ENCODE measurements at places on chromosomes 16 and 17.

- DNase-seq, result no peak
Observed at GRCh38 chr17:65332375-65332774, 195.2 kb downstream of the RGS9 start.

DNA sequence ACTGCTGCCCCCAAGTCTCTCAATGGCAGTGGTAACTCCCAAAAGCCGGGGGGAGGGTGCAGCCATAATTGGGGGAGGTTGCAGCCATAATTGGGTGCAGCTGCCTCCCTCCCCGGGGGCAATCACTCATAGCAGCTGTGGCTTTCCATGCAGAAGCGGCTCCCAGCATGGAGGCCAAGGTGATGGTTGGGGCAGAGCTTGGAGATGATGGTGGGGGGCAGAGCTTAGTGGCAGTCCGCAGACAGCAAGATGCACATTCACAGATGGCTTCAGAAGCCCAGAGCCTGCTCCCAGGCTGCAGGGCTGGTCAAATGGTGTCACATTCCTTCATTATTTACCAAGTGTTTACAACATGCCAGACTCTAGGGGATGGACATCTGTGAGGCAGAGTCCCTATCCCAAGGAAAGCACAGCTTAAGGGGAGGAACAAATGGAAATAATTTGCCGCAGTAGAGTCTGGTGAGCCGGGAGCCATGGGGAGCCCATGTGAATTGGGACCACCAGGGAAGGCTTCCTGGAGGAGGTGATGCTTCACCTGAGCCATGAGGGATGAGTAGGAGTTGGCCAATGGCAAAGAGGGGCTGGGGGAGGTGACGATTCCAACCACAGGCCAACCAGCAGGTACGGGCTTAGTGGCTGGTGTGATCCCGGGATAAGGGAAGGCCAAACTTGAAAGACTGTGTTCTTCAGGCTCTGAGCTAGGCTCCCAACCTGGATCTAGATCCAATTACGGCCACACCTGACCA lies 8.1 kb downstream of the DOC2B start:
- DNase-seq, result no peak

- DNase-seq, result no peak
Observed at GRCh38 chr16:89621698-89622409, 8.4 kb downstream of the DPEP1 start.

DNA sequence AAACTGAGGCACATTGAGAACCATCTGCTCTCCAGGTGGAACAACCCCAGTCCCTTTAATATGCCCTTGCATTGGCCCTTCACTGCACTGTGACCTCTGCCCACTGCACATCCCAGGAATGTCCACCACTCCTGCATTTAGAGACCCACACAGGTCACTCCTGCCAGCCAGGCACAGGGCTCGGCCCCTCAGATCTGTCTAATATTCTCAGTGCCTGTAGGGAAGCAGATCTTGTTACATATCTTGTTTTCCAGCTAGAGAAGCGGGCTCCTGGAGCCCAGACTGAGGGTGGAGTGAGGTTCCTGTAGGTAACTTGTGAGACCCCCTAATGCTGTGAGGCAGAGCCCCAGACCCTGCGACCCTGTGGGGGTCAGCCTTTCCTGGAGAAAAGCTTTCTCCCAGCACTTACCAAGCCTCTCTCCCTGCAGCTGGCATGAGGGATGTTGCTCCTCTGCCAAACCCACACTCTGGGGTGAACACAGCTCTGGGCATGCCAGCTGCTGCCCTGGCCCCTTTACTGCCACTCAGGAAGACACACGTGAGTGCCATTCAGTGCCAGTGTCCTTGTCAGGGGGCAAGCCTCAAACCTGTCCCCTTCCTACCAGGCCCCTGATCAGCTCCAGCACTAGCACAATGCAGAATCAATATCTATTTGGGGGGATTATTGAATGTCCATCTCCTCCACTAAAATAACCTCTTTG lies 40.3 kb upstream of the CRHR1 start:
- no peak for DNase-seq

GRCh38 chr16:22210854-22211253 lies 4.8 kb downstream of the EEF2K start:
- DNase-seq, result no peak

- no peak for DNase-seq
Observed at GRCh38 chr17:70338946-70339354, 169.6 kb downstream of the KCNJ2 start.

- no peak for DNase-seq
Observed at GRCh38 chr16:17154981-17155380, 315.8 kb downstream of the XYLT1 start.

DNA sequence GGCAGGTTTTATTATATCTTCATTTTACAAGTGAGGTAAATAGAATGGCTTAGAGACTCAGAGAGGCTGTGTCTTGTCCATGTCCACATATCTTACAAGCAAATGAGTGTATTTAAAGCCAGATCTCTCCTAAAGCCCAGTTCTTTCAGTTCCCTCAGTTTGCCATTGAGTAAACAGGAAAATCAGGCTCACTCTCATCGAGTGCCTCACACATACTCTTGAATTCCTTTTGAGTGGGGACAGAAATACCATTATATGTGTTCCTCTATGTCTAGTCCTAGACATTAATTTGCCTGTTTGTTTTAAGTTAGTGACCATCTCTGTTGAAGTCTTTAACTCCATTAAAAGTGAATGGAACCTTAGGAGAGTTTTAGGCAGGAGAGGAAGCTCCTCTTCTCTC lies 40.1 kb downstream of the BPTF start:
- DNase-seq, result no peak

- DNase-seq, result no peak
Observed at GRCh38 chr17:35991075-35991474, 4.5 kb upstream of the CCL14 start.

DNA sequence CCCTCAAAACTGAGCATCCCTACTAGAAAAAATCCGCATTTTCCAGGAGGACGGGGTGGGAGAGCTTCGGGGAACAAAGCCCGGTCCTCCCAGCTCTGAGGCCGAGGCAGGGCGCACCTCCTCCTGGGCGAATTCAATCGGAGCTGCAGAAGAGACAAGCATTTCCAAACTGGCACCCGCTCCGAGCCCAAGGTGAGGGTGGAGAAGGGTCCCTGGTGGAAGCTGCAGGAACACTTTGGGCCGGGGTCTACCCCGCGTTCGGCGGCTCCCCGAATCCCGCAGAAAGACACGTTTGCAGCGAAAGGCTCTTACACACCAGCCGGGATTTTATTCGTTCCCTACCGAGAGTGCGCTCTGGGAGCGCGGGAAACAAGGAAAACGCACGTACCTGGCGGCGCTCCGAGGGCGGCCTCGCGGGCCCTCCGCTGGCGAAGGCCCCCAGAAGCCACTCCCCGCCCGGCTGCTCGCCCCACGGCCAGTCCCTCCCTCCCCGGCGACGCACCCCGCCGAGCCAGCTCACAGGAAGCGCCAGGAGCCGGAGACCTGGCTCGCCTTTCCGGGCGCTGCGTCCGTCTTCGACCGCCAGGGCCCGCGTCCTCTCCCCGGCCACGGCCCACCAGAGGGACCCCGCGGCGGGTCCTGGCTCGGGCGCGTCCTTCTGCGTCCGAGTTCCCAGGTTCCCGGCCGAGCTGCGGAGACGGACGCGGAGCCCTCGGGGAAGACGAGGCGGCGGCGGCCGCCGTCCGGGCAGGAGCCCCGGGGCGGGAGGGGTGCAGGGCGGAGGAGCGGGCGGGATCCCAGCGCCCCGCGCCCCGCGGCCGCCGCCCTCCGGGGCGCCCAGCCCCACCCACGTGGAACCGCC lies 49.8 kb upstream of the BAHCC1 start:
- peak; percentile 53 for DNase-seq

DNA sequence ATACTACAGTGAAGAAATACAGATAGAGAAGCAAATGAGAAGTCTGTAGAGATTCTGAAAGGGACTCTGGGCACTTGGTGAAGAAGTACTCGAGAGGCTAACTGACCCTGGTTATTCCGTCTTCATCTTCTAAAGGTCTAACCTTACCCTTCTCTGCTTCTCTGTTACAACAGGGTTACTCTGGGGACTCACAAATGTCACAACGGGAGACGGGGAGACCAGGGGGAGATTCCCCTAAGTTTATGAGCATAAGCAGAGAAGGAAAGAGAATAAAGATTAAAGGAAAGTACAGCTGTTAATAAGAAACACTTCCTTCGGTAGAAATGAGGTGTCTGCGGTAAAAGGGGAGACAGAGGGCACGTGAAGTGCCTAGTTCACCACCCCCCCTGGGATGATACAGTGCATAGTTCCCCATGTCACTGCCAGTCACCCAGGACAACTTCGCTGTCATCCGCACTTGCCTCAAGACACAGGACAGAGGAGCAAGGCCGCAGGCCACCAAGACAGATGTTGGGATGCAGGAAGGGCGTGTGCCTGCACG lies 75.2 kb upstream of the TRAP1 start:
- no peak for DNase-seq

DNA sequence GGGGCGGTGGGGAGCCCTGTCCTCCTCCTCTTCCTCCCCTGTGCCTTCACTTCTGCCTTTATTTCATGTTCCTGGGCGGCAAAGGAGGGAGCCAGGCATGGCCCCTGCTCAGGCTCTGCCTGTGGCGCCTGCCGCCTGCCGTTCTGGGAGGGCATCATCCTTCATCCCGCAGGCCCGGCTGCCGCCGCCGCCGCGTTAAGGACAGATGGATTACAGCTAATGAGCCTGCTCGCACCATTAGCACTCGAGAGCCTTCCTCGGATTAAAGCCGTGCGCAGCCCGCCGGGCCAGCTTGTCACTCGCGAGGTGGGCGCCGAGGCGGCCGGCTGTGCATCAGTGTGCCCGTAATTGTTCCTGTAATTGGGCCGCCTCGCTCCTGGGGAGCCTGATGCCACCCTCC lies 127.7 kb upstream of the GSE1 start:
- no peak for DNase-seq

GRCh38 chr17:29156781-29157180 lies 23.4 kb downstream of the MYO18A start:
- DNase-seq, result no peak

- no peak for DNase-seq
Observed at GRCh38 chr17:6261466-6261865, 173.5 kb downstream of the AIPL1 start.

DNA sequence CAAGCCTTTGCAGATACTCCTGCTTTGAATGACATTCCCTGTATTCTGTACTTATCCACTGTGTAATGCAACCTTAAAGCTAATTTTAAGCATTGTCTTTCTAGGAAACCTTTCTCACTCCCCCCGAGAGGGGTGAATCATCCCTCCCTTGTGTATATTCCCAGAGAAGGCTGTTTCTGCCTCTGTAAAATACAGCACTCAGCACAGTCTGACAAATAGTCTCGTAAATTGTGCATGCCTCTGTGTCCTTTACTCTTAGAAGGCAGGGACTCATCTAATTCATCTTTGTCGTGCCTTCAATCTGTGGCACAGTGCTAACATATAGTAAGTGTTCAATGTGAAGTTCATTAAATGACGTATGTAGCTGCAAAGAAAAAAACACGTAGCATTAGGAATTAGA lies 200.7 kb downstream of the CA10 start:
- no peak for DNase-seq

GRCh38 chr17:27471321-27472269 lies 15.3 kb downstream of the KSR1 start:
- DNase-seq, result no peak

GRCh38 chr17:62996221-62996620 lies 30.2 kb downstream of the TANC2 start:
- DNase-seq, result no peak

DNA sequence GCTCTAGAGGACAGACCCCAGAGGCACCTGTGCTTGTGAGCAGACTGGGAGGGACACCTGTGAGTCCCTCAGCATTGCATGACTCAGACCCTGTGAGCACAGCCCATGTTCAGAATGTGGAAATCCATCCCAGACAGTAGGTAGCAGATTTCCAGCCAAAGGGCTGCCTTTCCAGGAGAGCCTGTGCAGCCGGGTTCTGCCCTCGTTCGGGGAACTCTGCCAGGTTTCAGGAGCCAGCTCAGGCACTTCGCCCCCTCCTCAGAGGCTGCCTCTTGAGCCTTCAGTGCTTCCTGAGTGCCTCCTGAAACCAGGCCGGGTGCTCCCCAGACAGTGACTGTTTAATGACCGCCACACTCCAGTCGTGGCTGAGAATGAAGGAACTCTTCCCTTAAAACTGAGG lies 23.3 kb upstream of the SDR42E2 start:
- DNase-seq, result no peak

DNA sequence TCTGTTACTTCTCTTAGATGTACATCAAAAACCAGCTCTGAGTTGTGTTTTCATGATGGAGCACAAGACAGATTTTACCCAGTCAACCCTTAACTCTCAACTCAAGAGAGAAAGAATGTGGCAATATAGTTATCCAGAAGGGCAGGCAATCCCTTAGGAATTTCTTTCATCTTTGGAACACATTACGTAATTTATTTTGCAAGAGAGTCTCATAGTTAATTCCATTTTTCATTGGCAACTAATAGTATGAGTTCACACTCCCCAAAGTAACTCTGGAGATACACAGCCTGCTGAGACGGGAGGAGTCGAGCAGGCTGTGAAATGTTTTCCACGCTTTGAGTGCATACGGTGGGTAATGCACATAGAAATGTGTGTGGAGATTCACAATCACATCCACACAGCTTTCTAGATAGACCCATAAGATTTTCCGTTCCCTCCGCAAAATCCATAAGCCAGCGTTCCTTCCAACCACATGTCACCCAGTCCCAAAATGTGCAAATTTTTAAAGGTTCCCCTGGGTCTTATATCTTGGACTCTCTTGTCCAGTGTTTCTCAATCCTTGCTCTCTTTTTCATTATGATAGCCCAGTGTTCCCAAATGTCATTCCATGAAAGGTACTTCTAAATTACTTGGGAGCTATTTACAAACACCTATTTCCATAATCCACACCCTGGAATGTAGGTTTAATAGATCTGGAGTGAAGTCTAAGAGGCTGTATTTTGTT lies 8.4 kb upstream of the CDRT4 start:
- DNase-seq, result no peak

DNA sequence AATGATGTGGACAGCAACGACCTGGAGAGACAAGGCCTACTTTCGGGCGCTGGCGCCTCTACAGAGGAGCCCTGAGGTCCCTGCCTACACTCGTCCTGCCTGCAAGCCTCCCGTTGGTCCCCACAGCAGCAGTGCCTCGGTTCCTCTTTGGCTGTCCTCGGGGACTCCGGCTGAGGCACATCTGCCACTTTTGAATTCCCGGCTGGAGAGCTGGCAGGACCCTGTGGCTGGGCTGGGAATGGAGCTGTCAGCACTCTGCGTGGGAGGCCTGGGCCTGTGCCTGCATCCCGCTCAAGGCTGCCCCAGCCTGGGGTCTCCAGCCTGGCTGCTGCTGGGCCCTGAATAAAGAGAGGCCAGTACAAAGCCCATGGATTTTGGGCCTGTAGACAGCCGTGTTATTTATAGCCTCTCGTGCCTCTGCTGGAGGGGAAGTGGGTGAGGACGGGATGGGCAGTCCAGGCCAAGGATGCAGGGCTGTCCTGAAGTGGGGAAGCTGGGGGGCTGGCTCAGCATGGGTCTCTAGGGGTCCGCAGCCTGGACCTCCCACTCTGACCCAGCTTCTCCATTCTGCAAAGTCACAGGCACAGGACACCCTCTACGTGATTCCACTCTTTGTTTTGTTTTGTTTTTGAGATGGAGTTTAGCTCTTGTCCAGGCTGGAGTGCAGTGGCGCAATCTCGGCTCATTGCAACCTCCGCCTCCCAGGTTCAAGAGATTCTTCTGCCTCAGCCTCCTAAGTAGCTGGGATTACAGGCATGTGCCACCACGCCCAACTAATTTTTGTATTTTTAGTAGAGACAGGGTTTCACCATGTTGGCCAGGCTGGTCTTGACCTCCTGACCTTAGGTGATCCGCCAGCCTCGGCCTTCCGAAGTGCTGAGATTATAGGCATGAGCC lies 10.6 kb upstream of the SPNS2 start:
- no peak for DNase-seq

GRCh38 chr17:81918832-81919545 lies 1.0 kb upstream of the SIRT7 start:
- no peak for DNase-seq

- no peak for DNase-seq
Observed at GRCh38 chr17:65855245-65855644, 293.8 kb upstream of the AXIN2 start.

GRCh38 chr17:42315402-42316156 lies 27.3 kb downstream of the STAT5A start:
- no peak for DNase-seq

Measured in thoracic aorta (tissue), 2 donors.